ENCODE measurements at places on chromosomes 5 and 9.

DNA sequence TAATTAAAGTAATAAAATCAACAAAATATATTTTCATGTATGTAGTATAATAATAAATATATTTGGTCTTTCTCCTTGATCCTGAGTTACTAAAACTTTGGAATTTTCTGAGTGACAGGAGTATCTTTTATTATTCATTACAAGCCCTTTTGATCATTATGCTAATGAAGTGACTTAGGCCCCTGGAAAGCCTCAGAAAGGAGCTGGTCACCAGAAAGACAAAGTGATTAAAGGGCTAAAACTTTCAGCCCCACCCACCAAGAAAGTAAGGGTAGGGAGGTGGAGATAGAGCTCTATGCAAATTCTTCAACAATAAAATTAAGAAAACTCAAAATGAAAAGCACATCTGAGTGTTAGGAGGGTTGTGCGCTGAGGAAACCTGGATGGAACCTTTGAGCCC lies 27.5 kb downstream of the UBQLN1 start:
- DNase-seq = no peak

DNA sequence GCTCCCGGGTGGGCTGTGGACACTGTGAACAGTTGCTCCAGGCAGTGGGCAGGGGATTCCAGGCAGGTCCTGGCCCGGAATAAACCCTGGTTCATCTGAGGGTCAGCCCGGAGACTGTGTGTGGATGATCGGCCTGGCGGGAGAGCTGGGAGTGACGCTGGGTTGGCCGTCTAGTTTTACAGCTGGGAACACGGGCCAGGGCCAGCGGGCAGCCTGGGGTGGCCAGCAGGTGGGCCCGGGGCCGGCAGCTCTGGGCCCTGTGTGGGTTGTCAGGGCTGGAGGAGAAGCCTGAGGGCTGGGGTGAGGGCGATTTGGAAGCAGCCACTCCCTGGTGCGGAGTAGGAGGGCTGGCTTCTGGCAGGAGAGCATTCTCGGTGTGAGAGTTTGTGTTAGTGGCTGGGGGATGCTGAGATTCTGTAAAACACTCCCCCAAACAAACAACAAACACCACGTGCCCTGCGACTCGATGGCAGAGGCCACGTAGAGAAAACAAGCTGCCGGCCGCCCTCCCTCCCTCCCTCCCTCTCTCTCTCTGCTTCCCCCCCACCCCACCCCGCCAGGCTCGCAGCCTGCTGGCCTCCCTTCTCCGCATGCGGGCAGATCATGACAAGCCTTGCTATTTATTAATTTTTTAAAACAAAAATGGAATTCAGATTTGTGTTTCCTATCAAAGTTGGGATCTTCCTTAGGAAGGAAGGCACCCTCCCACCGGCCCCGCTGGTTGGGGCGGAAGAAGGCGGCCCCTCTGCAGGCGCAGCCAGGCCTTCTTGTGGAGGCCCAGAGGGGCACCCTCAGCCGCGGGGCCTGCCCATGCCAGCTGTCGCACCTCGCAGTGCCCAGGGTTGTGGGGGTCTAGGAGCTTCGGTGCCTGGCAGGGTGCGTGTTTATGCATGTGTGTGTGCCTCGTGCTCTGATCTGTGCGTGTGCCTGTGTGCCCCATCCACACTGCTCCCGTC lies 49.5 kb downstream of the RXRA start:
- peak; percentile 66 for DNase-seq

GRCh38 chr9:109537288-109537687 lies 39.2 kb upstream of the PTPN3 start:
- no peak for DNase-seq

- DNase-seq = no peak
These were observed 465.2 kb upstream of the RGMB start for GRCh38 chr5:98308231-98308630.

DNA sequence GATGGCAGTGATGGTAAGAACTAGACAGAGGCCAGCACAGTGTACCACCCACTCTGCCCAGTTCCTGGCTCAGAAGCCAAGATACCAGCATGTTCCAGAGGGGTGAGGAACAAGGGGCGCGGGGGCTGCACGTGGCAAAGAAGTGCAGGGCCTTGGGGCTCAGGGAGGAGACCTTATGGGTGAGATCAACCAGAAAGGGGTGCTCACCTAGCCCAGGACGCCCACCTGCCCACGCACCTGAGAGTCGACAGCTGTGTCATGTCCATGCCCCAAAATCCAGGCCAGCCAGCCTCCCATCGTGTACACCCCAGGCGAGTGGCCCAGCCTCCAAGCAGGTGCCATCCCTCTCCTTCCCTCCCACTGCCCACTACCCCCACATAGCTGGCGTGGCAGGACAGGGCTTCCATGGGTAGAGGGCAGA lies 34.9 kb downstream of the BICD2 start:
- DNase-seq = no peak

- DNase-seq = no peak
These were observed 19.1 kb upstream of the DELE1 start for GRCh38 chr5:141904551-141904950.

- DNase-seq = no peak
These were observed 348 bp downstream of the CATSPER3 start for GRCh38 chr5:134968055-134968454.
